NCI-H510A treated with DMSO at 0.1 percent for 48 hours (cell line): ENCODE measurements at places on chromosomes 12 and 14.

GRCh38 chr12:106455111-106455510 is 97.6 kb downstream of the POLR3B start:
- DNase-seq = no peak

- DNase-seq = peak; percentile 82
Measured at GRCh38 chr12:74334780-74335179, 202.9 kb upstream of the ATXN7L3B start.

- peak; percentile 12 for DNase-seq
Measured at GRCh38 chr12:28872654-28873268, 276.3 kb upstream of the FAR2 start.

DNA sequence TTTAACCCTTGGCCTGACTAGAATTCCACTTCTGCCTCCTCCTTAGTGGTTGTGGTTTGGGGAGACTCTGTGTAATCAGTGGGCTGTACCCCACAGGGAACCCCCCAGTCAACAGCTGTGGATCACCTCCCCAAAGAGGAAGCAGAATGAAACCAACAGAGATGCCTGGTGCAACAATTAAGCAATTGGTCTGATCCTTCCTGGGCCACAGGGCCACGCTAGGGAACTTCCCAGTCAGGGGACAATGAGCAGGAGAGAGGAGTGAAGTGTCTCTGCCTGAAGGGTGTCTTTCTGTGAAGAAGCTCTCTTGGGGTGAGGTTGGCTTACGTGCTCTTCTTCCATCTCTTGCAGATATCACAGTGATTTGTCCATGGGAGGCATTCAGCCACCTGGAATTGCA is 8.2 kb downstream of the PDE6H start:
- no peak for DNase-seq
